RWPE2 (cell line): ENCODE measurements at places on chromosomes 1 and 21.

GRCh38 chr1:236089046-236089773 is 24.3 kb upstream of the NID1 start:
- no peak for DNase-seq

DNA sequence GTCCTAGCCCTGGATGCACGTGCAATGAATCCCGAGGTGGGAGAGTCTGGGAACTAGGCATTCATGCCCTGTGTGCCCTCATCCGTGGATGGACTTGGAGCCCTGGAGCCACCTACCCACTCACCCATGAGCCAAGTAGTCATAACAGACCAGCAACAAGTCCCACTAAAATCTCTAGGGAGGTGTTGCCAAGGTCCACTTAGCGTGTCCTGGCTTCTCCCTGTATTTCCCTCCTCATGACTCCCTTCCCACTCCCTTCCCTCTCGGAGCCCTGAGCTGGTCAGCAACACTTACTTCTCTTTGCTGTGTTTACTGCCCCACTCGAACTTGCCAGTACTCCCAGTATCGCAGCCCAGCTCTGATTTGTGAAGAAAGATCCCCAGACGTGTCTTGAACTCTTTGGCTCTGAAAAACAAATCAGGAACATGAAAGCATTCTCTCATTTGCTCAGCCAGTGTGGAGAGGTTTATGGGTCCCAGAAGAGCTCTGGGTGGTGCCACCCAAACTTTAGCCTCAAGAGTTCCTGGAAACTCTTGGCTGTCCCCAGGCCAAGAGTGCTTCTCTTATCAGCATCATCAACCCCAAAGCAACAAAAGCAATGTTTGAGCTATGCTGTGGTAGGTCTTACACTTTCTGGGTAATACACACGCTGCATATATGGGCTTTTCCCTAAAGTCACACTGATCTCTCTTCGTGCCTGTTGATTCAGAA is 1.1 kb downstream of the RGS16 start:
- no peak for DNase-seq

- DNase-seq = no peak
Measured at GRCh38 chr1:228868731-228869024, 133.4 kb downstream of the RHOU start.

DNA sequence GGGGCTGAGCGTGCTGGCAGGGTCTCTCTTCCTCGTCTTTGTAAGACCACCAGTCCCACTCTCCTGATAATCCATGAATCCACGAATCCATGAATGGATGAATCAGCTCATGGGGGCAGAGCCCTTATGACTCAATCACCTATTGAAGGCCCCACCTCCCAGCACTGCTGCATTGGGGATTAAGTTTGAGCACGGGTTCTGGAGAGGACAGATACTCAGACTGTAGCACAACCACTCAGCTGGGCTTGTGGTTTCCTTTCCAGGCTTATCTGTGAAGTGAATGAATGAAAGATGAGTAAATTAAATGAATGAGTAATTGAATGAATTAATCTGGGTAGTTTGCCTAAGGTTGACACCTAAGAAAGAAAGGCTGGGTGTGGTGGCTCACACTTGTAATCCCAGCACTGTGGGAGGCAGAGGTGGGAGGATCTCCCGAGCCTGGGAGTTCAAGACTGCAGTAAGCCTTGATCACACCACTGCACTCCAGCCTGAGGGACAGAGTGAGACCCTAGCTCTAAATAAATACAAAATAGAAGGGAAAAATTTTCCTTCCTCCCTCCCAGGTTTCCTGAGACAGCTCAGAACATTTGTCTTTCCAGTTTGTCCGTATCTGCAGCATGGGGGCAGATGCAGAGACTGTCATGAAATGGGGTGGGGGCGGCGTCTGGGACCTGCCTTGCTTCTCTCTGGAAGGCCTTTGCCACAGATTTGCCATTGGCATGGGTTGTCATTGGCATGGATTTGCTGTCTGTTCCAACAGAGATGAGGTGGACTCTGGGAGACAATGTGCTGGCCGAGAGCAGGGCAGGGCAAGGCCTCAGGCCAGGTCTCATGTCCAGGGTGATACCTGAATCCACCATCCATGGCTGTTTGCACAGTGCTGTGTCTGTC is 187.7 kb upstream of the C1orf174 start:
- DNase-seq = no peak

GRCh38 chr1:66371233-66372005 is 162.5 kb upstream of the SGIP1 start:
- DNase-seq = no peak

DNA sequence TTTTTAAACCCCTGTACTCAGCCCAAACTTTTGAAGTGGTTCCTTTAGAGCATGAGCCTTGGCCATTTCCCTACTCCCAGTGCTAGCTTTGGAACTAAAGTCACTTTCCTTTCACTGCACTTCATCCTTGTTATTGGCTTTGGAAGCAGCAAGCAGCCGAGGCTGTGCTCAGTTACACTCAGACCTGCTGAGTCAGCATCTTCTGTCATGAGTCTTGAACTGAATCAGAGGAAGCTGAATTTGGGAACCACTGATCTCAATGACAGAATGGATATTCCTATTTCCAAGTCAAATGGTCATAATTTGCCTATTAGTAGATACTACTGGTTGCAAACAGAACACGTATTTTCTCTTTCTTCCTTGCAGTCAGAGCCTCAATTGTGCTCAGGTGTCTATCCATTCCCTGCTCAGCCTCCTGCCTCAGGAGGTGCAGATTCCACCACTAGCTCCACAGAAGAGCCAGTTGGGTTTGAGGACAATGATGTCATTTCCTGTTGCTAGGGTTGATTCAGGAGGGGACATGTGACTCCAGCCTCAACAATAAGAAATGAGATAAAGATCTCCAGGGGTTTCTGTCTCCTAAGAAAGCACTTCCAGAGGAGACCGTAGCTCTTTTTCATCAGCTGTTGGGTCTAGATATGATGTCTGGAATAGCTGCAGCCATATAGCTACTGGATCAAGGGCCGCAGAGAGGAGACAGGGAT is 44.9 kb upstream of the NTPCR start:
- no peak for DNase-seq

- no peak for DNase-seq
Measured at GRCh38 chr21:46425571-46425970, 33.1 kb upstream of the DIP2A start.

GRCh38 chr1:19342062-19342750 is 30.1 kb downstream of the SLC66A1 start:
- DNase-seq = peak; percentile 45

GRCh38 chr21:21057349-21058062 is 59.3 kb downstream of the NCAM2 start:
- no peak for DNase-seq

DNA sequence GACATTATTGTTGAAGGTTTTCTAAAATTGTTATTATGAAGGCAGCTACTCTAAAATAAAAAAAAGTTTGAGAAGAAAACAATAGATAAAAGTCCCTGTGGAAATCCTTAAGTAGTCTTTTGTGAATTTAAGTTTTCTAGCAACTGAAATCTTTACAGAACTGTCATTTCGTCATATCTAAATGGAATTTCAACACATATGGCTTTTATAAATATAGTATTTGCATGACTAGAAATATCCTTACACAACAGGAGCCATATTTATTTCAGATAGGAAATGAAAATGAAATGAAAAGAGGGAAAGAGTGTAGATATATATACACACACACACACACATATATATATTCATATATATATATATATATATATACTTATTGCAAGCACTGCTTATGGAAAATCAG is 204.7 kb upstream of the RGS18 start:
- no peak for DNase-seq

GRCh38 chr1:55544826-55545225 is 329.7 kb upstream of the USP24 start:
- no peak for DNase-seq

DNA sequence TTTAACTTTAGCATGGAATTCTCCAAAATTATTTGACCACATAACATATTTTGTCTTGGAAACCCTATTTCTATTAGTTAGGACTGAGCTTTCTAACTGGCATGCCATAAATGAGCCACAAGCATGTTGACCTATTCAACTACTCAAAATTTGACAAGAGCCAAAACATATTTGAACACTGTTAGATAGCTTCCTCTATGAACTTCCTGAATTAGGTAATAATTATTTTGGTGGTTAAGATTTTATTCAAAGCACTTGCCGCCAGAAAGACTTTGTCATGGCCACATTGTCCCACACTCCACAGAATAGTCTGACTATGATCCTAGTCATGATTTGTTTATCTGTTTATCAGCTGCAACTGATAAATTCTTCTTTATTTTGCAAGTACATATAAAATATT is 23.1 kb upstream of the CTPS1 start:
- DNase-seq = no peak

GRCh38 chr21:35071347-35071746 is 22.2 kb upstream of the RUNX1 start:
- DNase-seq = no peak

DNA sequence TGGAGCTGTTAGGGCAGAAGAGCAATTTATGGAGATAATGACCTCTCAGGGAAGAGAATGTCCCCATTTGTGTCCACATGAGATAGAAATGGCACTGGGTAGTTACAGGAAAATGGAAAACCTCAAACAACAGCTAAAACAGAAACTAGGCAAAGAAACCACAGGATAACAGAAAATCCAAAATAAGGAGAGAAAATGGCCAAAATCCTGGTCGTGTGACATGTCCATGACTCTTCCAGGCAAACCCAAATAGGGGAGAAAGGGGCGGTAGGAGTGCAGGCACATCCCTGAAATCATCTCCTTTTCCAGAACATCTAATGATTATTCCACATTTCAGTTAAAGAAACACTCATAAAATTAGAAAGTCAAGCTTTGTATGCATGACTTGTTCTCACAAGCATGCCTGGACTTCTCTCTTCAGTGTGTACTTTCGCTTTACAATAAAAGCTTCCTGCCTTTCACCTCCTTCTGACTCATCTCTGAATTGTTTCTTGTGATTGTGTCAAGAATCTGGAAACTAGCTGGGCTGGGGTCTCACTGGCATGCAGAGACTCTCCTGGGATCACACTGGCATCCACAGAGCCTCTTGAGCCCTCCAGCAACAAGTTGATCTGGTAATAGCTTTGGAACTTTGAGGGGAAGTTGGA is 171.4 kb upstream of the ZP4 start:
- DNase-seq = no peak

DNA sequence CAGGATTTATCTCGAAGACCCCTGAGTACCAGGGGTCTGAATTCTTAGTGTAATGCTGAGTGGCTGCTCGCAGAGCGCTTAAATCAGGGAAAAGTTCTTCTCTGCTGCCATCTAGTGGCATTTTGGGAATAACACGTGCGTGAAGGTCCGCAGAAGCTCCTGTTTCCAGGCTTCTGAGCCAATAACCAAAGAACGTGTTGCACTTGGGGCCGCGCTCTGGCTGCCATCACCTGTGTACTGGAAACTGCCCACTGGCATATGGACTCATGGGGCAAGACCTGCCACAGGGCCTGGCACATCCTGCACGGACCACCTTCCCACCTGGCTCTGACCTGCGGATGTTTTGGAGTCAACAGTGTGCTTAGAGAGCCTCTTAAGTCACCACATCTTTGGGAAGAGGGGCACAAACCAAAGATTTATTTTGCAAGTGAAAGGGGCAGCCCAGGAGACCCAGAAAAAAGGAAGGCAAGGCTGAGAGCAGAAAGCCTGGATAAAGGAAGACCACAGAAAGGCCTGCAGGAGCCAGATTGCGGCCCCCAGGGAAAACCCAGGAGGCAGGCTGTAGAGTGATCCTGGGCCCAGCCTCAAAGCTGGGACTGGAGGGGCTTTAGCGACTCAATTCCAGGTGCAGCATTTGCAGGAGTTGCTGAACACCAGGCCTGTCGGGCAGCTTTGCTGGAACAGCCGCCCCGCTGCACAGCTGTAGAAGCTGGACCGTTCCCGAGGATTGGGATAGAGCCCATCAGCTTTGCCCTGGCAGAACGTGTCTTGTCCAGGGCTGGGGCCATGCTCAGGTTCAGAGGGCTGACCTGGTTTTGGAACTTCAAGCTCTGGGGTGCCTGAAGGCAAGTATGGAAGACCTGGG is 13.0 kb downstream of the CHIT1 start:
- DNase-seq = no peak

- DNase-seq = no peak
Measured at GRCh38 chr1:170192546-170192945, 46.8 kb downstream of the NTMT2 start.

DNA sequence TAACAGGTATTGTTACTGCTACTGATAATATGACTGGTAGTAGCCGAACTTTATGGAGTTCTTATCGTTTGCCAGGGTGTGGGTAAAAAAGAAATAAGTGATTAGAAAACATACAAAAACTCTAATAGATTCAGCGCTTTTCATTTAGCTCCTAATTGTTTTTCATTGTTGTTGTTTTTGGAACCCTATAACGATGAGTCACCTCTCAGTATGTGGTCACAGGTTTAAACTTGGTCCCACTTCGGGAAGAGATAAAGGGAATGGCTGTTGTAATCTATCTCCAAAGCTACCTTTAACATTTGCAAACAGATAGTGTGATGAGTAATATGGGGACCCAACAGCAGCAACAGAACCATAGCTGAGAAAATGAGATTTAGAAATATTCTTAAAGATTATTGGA is 62.7 kb upstream of the BCL10 start:
- DNase-seq = no peak

DNA sequence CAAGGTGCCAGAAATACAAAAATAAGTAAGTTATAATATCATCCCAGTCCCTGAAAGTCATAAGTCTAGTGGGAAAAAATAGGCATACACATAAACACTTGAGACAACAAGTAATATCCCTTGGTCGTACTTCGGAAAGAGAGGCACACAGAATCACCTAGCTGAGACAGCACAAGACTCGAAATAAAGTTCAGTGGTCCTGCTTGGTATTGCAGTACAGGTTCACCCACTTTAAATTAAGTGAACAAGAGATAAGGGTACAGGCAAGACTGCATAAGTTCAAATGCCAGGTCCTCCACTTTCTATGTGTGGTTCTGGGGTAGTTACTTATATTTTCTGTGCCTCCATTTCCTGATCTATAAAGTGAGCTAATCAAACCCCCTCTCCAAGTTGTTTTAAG is 47.6 kb downstream of the SEC16B start:
- DNase-seq = no peak

GRCh38 chr1:172477216-172477615 is 33.3 kb upstream of the PIGC start:
- no peak for DNase-seq

DNA sequence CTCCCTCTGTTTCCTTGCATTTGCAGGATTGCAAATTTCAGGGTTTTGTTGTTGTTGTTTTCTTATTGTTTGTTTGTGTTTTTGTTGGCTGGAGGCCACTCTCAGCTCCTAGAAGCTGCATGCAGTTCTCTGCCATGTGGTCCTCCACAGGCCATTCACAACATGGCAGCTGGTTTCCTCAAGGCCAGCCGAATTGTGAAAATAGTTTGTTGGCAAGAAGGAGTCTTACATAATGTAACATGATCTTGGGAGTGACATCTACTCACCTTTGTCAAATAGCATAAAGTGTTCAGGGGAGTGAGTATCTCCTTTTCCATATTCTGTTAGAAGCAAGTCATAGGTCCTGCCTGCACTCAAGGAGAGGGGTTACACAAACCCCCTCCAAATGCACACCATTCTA is 10.6 kb upstream of the UAP1 start:
- no peak for DNase-seq

- DNase-seq = no peak
Measured at GRCh38 chr1:204400882-204401510, 10.6 kb downstream of the PPP1R15B start.

GRCh38 chr1:219945795-219946194 is 17.4 kb upstream of the SLC30A10 start:
- no peak for DNase-seq

GRCh38 chr1:33468967-33469366 is 3.5 kb upstream of the ZSCAN20 start:
- DNase-seq = no peak

GRCh38 chr1:33931111-33931475 is 67.2 kb downstream of the HMGB4 start:
- DNase-seq = no peak

GRCh38 chr1:198465201-198466144 is 75.0 kb downstream of the ATP6V1G3 start:
- DNase-seq = no peak

GRCh38 chr1:115654663-115655305 is 13.0 kb downstream of the VANGL1 start:
- DNase-seq = no peak
